ENCODE measurements at places on chromosomes 2 and 18. TPM values are rescaled to one million over a fixed set of nuclear protein-coding genes. Genes with fewer than 3 reads are reported as not detected.
A peak's percentile ranks its signal among the peaks of the same experiment; 100 is the strongest.

The KIF1A gene
- under 0.01 TPM for total RNA-seq

The CCDC148 gene
- total RNA-seq, result 1.8 TPM

The TUBA3E gene
- not detected for total RNA-seq

The LONRF2 gene
- total RNA-seq, result under 0.01 TPM

The TEX44 gene
- not detected for total RNA-seq

The GKN1 gene
- total RNA-seq, result 0.29 TPM

The BMP10 gene
- not detected for total RNA-seq

The TWSG1 gene
- total RNA-seq, result 88.7 TPM

The VWA3B gene
- 0.59 TPM for total RNA-seq

The LAMA1 gene
- total RNA-seq, result 8.3 TPM

The TRIM43 gene
- total RNA-seq, result not detected

DNA sequence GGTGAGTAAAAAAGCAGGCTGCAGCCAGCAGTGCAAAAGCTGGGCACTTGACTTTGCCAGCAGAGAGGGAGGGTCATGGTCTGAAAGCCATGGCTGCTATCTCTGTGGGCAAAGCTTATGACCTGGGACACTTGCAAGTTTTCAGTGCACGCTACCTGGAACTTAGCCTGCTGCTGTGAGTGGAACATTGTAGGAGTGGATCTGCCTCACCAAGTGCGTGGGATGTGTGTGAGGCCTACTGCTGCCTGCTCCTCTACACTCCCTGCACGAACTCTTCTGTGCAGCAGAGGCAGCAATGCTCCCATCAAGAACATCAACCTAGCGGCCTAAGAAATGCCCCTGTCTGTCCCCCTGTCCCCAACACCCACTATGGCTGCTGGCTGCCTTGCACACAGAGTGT is 344.1 kb upstream of the REG3G start:
- no peak for DNase-seq

GRCh38 chr2:7612969-7613368 is 695.8 kb downstream of the RNF144A start:
- DNase-seq, result no peak

DNA sequence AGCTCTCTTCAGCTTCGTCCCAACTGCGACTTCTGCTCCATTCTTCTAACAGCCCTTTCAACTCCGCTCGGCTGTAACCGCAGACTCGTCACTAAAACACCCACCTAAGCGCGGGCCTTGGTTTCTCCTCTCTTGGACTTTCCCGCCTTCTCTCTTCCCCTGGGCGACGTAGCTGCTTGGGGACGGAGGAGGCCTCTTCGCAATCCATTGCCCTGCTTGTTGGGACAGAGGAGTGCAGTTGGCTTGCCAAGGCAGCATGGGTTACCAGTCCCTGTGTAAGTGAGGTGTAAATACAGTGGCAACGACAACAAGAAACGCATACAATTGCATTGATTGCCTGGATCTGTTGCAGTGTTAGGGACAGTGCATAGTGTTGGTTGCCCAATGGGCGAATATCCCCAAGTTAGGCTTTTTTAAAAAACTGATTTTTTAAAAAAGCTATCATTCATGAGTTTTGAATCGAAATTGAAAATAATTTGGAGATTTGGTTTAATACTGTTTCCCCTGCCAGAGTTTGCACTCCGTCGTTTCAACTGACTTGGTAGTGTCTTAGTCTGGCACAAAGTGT is 484 bp upstream of the DARS1 start:
- no peak for DNase-seq

DNA sequence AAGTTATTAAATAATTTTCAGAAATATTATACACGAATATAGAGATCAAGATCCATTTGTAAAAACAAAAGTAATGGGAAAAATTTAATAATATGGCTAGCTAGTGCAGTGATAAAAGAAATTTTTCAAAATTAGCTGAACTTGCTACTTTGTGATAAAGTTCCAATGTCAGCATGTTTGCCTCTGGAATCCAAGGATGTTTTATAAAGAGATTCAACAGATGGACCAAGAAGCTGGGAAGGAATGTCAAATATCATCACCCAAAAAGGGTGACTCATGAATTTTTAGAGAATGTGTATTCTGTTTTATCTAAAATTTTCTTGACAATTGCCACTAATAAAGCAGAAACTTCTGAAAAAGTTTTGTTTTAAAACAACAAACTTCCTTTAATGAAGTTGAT is 95.3 kb downstream of the FSIP2 start:
- DNase-seq, result no peak

DNA sequence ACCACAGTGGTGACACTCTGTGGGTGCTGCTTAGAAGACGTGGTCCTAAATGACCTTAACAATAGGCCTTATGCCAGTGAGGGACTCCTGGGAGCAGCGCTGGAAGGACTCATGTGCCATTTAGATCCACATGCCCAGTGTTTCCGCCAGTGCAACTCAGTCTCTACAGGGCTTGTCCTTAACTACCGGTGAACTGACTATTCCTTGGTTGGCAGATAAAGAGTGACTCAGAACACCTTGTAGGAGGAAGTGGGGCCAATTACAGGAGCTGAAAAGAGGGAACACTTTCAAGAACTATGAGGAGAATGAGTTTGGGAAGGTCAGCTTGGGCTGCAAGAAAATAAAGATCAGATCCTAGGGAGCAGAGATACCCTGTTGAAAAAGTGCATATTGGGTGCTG is 1.8 kb upstream of the CDK5R2 start:
- DNase-seq, result no peak

- peak; percentile 34 for DNase-seq
Observed at GRCh38 chr2:42962508-42962953, 170.1 kb upstream of the HAAO start.

- no peak for DNase-seq
Observed at GRCh38 chr2:179913809-179914208, 52.4 kb upstream of the ZNF385B start.

- DNase-seq, result no peak
Observed at GRCh38 chr2:215984661-215985060, 28.7 kb downstream of the MREG start.

DNA sequence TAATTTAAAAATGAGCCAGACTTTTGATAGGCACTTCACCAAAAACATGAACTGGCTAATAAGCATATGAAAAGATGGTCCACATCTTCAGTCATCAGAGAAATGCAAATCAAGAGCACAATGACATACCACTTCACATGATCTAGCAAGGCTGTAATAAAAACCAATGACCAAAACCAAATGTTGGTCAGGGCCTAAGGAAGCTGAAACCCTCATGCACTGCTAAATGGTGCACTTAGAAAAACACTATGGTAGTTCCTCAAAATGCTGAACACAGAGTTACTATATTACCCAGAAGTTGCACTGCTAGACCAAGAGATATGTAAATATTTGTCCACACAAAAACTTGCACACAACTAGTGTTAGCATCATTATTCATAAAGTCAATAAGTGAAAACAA is 504.9 kb upstream of the SOX11 start:
- no peak for DNase-seq

DNA sequence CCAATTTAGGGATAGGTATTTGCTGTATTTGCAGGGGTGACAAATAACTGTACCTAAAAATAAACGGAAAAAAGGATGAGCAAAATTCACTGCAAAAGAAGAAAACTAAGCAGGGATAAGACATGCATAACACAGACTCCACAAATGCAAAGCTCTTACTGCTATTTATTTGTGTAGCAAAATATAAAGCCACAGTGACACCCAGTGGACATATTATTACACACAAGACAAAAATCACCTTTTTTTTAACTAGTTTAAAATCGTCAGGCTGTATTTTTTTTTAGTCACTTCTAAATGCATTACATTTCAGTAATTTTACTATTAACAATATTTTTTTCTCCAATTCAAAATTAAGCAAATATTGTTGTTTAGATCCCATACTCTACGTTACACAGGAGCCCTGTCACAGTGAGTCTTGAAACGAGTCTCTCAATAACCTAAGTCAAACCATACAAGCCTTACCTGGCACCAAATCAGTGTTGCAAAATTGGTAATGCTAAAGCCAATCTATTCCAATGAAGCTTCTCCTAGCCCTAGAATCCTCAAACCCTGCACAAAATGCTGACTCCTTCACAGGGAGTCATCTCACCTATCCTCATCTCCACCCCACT is 23.7 kb downstream of the METTL4 start:
- DNase-seq, result peak; percentile 48

DNA sequence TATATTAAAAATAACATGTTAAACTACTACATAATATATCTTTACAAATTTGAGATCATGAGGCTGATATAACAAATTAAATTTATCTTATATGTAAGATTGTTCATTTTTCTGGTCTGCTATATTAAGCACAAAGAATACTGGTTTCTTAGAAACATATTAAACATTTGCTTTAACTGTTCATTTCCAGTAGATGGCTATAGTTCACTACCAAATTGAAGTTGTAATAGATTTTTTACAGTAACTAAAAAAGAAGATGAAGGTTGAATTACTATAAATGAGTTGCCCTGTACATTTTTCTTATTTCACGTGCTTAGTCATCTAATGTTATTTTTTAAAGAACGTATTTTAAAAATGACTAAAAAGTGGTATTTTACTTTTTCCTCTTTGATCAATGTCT is 57.0 kb downstream of the ZNF407 start:
- no peak for DNase-seq

DNA sequence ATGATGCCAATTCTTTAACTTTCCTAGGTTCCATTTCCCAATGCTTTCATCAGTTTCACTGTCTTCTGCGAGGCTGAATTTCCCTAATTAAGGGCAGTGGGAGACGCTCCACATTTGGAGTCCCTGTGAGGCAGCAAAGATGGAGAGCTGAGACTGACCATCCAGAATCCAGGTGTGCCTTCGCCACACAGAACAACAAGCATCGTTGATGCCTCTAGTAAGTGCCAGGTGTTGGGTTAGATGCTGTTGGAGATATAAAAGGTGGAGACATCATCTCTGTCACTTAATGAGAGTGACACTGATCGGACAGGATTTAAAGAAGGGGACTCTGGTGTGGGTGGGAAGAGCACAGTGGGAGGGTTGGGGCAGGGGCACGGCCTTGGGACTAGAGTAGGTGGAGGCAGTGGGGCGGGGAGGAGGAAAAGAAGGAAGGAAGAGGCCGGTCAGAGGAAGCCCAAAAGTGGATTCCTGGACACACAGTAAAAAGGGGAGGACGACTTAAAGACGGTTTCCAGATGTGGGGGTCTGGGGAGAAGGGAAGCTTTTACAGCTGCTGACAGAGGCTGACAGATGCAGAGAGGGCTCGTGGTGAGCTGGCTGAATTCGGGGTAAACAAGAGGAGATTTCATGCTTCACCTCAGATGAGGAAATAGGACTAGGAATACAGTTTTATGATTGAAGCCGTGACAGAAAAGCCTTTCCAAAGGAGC is 113.0 kb downstream of the BCL2 start:
- DNase-seq, result no peak

DNA sequence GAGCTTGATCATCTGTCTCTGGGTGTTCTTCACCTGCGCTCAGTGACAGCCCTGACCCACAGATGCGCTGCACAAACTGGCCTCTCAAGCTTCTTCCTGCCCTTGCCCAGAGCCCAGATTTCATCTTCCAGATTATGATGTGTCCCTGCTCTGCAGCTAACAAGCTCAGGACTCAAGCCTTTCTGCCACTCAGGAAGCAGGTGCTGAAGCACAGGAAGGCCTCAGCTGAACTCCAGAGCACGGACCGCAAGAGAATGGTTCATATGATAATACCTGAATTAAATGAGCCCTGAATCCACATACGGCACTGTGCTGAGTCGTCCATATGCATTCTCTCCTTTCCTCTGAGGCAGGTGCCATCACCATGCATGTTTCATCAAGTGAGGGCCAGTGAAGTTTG is 3.8 kb downstream of the CD207 start:
- DNase-seq, result peak; percentile 10

DNA sequence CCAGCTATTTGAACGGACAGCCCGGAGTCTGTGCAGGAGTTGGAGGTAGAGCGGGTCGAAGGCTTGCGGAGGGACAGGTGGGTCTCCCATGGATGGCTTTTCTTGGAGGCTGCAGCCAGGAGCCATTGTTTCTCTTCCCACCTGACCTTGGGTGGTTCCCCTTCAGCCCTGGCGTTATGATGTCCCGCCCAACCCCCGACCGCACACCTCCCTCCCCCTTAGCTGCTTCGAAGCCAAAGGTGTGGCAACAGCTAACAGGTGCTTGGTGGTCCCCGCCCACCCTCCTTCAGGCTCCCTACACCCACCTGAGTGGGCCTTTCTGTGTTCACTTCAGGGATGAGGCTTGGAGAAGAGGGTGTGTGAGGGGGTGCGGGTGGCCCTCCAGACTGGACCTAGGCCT is 62.7 kb downstream of the HPCAL1 start:
- no peak for DNase-seq

- DNase-seq, result peak; percentile 88
Observed at GRCh38 chr2:75606761-75607399, 39.7 kb upstream of the MRPL19 start.

DNA sequence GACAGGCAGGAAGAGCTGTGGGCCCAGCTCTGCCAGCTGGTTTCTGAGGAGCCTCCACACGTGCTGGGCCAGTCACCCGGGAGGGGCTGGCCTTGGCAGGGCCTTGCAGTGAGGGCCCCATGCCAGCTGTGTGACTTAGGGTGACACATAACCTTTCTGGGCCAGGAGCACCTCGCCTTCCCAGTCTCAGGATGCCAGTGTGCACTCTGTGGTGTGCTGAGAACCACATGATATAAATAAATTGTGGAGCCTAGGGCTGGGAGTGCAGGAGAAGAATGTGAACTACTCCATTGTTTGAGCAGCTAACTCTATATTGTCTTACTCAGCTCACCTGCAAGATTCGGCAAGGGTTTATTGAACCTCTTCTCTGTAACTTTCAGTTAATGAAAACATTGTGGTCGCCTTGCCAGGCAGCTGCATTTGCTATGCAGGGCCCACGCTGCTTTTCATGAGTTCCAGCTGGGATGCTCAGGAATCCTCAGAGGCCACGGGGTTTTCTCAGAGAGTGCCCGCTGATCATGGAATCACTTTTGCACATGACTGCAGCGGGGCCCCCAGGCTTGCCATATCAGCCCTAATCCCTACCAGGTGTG is 222.3 kb downstream of the SH3RF3 start:
- peak; percentile 96 for DNase-seq

DNA sequence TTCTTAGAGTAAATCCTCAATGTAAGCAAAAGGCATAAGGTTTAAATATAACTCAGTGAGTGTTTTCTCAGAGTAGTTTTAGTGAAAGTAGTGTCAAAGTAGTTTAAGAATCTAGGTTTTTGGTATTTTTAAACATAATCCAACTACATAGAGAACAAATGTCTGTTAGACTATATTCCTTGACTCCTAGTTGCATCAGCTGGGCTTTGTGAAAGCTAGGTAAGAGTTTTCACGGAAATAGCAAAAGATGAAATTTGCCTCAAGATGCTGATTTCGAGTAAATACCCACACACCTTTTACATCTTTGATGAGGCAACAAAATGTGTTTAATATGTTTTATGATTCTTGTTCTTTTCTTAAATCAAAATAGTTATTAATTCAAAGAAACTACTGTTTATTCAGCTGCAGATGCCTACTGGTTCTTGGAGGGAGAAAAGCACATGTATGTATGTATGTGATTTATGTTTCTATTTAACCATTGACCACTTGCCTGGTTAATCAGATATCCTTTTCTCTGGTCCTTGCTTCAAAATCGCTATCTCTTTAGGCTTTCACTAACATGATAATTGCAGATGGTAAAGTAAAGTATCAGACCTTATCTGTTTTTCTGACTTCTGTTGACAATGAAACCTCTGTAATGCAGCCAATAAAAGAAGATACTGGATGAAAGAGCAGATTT is 117.4 kb upstream of the NOSTRIN start:
- no peak for DNase-seq
